Fibroblast of the aortic adventitia (primary cell): ENCODE measurements at places on chromosomes 5 and 9.

GRCh38 chr9:98391867-98392266, 136.4 kb upstream of the TBC1D2 start:
- DNase-seq = no peak

DNA sequence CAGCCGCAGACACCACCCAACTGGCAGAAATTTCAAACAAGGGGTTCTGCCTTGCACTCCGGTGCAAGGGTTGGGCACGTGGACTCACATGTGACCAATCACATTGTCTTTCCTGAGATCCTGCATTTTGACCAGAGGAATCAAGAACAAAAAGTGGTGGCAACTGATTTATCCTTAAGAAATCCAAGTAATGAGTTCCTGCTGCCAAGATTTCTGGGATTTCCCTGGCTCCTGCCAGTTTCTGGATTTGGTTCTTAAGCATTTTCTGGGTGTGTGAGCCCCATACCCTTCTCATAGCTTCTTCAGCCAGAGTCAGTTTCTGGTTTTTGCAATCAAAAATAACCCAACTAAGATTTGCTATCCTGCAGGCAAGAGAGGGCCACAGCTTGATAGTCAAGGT, 17.4 kb upstream of the KCNIP1 start:
- peak; percentile 62 for DNase-seq

- no peak for DNase-seq
These were observed 234.5 kb downstream of the ADAMTSL1 start for GRCh38 chr9:18708429-18708828.

- DNase-seq = no peak
These were observed 21.1 kb upstream of the CPEB4 start for GRCh38 chr5:173866858-173867679.

DNA sequence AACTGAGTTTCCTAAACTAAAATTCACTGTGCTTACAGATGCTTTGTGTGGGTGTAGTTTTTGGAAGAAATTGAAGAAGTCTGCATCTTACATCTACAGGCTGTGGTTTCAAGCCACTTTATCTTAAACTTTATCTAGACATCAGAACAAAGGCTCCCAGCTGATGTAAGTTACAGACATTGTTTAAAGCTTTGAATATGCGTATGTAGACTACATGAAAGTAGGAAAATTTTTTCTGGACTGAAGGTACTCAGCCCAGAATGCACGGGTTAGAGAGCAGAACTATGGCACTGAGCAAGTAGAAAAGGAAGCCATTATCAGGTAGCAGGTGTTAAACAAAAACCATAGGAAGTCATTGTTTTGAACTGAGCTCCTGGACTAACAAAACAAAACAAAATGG, 185.4 kb downstream of the TTC39B start:
- DNase-seq = peak; percentile 49

GRCh38 chr5:137679910-137680309, 56.0 kb downstream of the KLHL3 start:
- no peak for DNase-seq

GRCh38 chr9:95870906-95871305, 4.6 kb upstream of the ERCC6L2 start:
- no peak for DNase-seq

DNA sequence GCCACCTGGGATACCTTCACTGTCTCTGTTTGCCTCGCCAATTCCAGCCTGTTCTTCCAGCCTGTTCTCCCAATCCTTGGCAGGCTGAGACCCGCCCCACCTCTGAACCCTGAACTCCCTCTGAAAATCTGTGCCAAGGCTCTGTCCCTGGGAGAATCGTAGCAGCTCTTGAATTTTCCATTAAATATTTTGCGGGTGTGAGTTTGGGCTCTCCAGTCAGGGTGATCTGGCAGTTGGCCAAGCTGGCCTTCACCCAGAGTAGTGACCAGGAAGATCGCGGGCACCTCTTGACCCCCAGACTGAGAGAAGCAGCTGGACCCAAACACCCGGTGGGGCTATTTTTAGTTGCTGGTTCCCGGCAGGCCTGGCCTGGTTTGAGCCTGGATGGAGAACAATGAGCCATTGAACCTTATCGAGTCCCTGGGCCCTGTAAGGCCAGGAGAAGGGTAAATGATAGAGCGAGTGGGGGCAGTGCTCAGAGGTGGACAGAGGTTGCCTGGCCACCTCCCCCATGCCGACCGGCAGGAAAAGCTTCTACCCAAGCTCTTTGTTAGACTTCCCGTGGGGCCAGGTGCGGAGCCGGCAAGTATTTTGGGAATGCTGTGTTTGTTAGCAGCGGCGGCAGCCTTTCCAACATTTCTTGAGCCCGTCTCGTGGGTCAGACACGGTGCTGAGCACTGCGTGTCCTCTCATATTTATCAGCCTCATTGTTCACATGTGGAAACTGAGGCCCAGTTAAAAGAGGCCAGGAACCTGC, 146.2 kb downstream of the RGS3 start:
- peak; percentile 72 for DNase-seq

GRCh38 chr9:69236188-69236587, 62.1 kb downstream of the TJP2 start:
- no peak for DNase-seq

GRCh38 chr5:98556712-98557111, 216.8 kb upstream of the RGMB start:
- no peak for DNase-seq

GRCh38 chr5:87185838-87186237, 81.8 kb upstream of the RASA1 start:
- no peak for DNase-seq

DNA sequence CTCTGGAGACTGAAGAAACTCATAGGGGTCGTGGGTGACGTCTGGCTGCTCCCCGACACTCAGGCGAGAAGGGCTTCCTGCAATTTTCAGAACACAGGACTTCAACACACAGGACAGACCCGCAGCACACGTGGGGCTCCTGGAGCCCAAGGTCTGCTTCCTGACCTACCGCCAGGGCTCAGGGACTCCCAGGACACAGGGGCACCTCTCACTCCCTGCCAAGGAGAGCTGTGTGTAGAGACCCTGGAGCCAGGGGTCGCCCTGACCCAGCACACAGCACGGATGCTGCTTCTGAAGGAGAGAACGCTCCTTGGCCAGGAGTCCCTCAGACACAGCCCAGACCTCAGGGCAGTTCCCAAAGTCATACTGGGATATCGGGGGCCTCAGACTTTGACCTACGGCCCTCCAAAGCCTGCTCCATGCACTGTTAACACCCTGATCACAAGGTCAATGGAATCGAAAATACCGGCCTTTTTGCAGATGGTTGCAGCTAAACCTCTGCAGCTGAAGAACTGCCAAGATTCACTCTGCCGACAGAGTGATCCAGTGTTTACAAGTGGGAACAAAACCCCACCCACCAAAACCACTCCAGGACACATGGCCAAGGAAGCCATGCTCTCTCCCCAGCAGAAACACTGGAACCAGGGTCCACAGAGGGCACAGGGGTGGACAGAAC, 13.8 kb upstream of the ZDHHC11 start:
- DNase-seq = peak; percentile 20

DNA sequence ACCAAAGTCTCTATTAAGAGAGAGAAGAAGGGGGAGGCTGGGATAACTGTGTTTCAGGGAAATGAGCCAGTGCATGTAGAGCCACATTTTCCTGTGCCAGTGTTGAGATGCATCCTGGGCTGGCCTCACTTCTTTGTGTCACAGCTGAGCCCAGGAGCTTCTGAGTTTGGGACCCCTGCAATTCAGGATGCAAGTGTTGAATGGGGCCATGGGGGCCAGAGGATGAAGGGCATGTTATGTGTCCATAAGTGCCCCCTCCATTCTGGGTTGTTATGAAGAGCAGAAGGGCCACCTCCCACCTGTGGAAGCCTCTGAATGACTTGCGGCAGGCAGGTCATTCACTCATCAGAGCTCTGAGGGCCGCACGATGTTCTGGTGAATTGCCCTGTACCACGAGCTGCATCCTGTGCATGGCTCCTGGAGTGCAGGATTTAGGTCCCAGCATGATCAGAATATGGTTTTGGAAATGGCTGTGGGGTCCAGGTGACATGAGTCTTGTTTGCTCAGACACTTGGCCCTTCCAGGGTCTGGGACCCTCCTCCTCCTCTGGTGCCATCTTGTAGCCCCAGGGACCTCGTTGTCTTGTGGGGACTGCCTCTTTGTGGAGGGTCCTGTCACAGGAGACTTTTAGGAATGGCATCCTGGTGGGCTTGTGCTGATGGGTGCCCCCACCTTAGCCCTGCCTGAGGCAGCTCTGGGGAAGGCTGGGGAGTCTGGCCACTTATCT, 115.4 kb upstream of the PITX1 start:
- no peak for DNase-seq

DNA sequence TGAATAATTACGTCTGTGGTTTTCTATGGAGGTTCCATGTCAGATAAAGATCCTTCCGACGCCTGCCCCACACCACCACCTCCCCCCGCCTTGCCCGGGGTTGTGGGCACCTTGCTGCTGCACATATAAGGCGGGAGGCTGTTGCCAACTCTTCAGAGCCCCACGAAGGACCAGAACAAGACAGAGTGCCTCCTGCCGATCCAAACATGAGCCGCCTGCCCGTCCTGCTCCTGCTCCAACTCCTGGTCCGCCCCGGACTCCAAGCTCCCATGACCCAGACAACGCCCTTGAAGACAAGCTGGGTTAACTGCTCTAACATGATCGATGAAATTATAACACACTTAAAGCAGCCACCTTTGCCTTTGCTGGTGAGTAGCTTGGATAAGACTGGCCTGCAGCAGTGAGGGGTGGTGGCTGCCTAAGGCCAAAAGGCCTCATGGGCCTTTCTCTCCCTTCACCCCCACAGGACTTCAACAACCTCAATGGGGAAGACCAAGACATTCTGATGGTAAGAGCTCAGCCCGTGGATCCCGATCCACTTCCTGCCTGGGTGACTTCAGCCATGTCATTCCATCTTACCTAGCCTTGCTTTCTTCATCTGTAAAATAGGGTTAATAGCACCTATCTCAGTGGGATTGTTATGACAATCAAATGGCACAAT, at the start of gene IL3:
TSS of gene IL3 (plus strand) at position 155 of the 661 bp plus-strand sequence. CDS start at position 207, 52 bp downstream.
- no peak for DNase-seq

- DNase-seq = peak; percentile 11
These were observed 569.6 kb upstream of the BRINP1 start for GRCh38 chr9:119938871-119939270.
